ENCODE measurements at places on chromosomes 6 and 20. TPM values are rescaled to one million over a fixed set of nuclear protein-coding genes. Genes with fewer than 3 reads are reported as not detected.

GJA10 gene
- not detected for total RNA-seq

GRCh38 chr6:40922281-40922680, 116.7 kb downstream of the UNC5CL start:
- no peak for DNase-seq

NFKBIE gene
- 15.5 TPM for total RNA-seq

DNA sequence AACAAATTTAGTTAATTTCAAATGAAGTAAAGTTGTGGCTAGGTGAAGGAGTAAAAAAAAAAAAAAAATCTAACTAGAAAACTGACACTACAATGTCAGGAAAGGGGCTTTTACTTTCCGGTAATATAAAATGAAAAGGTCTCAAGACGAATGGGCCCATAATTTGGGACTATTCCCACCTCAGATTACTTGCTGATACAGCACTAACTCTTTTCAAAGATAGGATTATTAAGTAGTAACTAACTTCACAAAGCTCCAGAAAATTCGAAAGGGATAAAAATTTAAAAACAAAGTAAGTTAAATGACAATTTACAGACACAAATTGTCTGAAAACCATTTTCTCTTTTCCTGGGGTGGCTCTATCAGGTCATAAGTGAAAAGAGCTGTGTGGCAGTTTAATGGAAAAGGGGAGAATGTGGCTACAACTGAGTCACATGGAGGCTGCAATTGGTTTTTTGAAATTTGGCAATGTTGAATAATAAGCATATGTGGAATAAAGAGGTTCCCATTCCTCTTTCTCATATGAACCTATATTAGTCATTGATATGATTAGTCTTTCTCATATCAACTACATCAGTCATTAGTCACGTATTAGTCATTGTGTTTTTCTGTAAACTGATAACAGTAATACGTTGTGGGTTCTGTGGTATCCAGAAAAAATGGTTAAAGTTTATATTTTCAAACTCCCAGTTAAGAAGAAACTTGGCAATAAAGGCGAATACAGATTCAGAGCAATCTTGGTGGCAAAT, 78.0 kb downstream of the RWDD2A start:
- no peak for DNase-seq

DNA sequence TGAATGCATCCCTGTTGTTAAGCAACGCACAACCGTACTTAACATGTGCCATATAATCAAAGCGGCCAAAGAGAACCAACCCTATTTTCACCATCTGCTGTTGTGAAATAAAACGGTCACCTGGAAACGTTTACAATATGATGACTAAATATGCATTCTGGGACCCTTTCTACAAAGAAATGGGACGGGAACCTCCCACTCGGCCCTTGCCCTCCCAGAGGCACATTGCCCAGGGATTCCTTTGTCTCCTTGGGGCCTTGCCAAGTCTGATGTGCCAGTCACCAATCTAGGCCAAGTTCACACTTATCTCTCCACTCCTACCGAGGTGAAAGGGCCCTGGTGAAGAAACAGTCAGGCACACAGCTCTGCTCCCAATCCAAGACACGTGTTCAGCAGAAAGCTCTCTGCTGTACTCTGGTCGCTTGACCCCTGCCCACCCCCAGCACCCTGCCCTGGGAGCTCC, 427.4 kb upstream of the JARID2 start:
- DNase-seq: no peak

ADGB gene
- total RNA-seq: not detected

SPATA25 gene
- total RNA-seq: 0.43 TPM

KCNB1 gene
- total RNA-seq: 0.97 TPM

- no peak for DNase-seq
Observed at GRCh38 chr6:166268431-166268830, 39.8 kb downstream of the PRR18 start.

HSPA1L gene
- 1.2 TPM for total RNA-seq

DNA sequence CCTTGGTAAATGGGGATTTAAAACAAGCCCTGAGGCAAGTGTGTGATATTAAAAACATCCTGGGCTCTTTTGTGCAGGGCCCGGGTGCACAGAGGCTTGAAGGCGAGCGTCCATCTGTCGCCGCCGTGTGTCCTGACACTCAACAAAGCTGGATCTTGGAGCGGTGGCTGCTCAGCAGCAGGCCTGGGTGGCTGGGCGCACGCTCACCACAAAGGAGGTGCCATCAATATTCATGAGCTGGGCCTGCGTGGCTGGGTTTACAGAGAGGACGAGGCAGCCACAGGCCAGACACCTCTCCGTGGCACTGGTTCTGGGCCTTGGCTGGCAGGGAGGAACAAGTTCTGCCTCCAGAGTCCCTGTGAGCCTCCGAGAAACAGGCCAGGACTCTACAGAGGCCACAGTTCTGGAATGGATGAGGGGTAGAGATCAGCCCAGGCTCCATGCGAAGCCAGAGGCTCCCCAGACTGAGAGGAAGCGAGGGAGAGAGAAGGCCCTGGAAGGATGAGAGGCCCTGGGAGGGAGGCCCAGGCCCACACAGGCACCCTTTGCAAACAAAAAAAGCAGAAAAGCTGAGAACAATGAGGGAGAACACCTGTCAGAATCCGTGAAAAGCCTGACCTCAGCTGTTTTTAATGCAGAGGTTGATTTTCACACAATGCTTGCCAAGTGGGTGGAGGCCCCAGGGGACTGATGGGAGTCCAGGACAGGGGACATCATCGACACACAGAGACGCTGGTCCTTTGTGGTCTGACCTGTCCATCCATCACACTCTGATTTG, 21.9 kb downstream of the BHLHE23 start:
- no peak for DNase-seq

DNA sequence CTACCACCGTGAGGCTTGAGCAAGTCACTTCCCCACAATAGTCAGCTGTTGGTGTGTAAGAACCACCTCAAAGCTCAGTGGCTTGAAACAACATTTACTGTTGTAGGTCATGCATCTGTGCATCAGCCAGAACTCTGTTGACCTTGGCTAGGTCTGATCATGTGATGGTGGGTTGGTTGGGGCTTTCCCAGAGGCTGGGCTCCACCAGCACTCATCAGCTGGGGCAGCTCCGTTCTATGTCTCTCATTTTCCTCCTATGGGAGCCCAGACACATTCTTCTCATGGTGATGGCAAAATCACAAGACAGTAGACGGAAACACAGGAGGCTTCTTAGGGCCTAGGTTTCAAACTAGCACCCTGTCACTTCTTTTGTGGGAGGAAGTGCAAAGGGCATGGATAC, 42.8 kb upstream of the PSMF1 start:
- DNase-seq: no peak

PPP1R16B gene
- total RNA-seq: 1.6 TPM

- DNase-seq: peak; percentile 50
Observed at GRCh38 chr20:57811374-57812020, 101.7 kb upstream of the PMEPA1 start.

HLA-DMA gene
- 11.9 TPM for total RNA-seq

FABP7 gene
- total RNA-seq: 58.2 TPM

TRIM40 gene
- total RNA-seq: not detected

GRCh38 chr20:31709939-31710338, 12.7 kb downstream of the BCL2L1 start:
- DNase-seq: no peak

DNA sequence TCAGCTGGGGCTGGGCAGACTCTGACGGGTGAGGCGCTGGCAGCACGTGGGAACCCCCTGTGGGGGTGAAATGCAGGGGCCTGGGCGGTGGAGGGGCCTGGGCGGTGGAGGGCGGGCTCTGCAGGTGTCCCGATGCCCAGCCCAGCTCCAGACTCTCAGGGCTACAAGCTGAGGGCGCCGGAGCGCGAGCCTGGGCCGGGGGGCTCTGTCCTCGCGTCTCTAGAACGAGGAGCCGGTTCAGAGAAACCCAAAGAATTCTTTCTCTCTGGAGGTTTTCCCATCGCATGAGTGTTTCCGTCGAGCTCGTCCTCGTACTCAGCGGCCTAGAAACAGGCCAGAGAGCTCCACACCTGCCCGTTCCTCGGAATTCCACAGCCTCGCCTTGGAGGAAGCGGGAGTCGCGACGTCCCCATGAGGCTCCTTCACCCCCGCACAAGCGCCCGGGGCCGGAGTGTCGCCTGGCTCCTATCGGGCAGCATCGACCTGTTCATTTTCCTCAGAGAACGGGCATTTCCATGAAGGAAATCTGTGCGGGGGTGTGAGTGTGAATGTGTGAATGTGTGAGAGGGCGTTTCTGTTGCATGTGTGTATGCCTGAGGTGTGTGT, 76.9 kb downstream of the SMOC2 start:
- DNase-seq: no peak

DNA sequence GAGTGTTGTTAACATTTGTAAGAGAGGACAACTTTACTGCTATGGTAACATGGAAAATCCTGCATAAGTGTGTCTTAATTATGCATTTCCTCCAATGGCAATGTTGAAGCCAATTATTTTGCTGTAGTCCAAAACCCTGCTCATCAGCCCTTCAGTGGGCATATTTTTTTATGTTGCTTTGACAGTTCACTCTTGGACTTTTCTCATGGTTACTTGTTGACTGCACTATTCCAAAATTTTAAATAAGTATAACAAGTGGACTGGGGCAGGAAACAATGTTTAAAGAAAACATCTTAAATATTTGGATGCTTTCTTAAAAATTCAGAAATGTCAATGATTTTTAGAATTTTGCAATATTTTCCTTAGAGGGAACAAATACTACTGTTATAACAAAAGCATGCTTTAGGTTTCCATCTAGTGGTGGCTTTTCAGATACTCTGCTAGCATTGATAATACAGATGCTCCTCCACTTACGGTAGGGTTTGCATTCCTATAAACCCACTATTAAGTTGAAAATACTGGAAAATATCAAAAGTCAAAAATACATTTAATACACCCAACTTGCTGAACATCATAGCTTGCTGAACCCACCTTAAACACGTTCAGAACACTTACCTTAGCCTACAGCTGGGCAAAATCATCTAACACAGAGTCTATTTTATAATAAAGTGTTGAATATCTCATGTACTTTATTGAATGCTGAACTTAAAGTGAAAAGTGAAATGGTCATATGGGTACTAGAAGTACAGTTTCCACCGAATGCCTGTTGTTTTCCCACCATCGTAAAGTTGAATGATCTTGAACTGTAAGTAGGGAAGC, 86.4 kb downstream of the ADGRG6 start:
- DNase-seq: peak; percentile 43

OPRM1 gene
- total RNA-seq: not detected

GJA1 gene
- total RNA-seq: 498 TPM

COL20A1 gene
- total RNA-seq: 0.37 TPM

TAAR5 gene
- total RNA-seq: not detected

MOXD1 gene
- 2.3 TPM for total RNA-seq

HBS1L gene
- 149 TPM for total RNA-seq

GRCh38 chr20:31643522-31643921, 5.8 kb downstream of the COX4I2 start:
- no peak for DNase-seq

SPDEF gene
- total RNA-seq: 0.50 TPM

ZNF165 gene
- total RNA-seq: 1.9 TPM

DNA sequence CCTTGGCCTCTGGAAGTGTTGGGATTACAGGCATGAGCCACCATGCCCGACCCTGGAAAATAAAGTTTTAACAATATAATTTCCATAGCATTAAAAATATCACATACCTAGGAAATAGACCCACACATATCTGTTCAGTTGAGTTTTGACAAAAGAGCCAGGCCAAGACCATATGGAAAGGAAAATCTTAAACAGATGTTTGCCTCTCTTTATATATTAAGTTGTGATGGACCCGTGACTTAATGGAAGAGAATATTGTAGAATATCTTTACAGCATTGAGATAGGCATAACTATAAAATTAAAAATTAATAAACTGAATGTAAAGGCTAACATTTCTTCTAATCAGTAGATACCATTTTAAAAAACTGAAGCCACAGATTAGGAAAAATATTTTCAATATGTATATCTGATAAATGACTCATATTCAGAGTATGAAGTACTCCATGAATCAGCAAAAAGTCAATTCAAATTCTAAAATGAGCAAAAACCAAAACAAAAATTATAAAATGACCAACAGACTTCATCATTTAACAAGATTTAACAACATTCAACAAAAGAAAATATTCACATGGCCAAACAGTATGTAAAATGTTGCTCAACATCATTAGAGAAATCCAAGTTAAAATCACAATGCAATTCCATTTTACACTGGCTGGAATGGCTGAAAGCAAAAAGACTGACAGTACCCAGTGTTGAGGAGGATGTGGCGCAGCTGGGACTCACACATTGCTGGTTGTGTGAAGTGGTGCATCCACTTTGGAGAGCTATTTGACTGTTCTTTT, 43.3 kb downstream of the GTF2H5 start:
- DNase-seq: no peak

DNA sequence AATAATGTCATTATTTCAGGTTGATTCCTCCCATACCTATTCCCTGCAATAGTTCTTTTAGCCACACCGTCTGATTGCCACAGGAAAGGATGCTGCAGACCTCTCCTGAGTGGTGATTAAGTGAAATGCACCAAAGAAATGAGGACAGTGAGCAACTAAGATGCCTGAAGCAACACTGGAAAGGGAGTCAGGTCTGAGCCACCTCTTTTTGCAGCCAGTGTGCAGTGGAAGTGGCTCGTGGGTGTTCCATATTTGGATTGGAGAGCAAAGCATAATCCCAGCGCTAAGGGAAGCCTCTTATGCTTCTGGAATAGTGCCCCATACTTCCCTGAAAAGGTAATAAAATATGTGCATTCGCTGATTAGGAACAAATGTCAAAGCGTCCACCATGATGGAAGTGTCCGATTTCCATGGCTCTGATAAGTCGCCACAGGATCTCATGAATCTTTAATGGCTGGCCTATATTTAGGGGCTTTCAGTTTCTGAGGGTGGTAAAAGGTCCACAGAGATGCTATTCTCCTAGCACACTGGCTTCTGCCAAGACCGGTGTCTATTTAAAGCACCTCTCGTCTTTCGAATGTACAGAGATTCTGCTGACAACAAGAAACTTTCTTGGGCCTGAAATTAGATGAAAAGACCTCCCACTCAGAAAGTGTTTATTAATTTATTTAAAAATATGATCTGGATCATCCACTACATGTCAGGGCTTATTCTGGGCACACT, 253.9 kb downstream of the SLC24A3 start:
- no peak for DNase-seq

GRCh38 chr6:169236988-169237387, 16.7 kb downstream of the THBS2 start:
- DNase-seq: no peak

ADAM33 gene
- total RNA-seq: 18.9 TPM

DNA sequence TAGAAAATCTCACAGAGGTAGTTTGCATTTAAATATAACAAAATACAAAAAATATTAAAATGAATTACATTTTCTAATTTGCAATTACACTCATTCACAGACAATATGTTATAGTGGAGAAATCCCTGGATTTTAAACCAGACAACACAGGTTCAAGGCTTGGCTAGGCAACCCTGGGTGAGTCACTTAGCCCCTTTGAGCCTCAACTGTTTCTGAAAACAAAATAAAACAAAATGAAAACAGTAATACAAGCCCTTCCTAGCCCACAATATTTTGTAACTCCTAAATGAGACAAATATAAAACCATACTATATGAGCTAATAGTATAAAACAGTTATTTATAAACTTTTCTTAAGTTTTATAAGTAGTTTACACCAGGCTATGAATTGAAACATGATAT, 41.0 kb downstream of the UQCC1 start:
- no peak for DNase-seq

GRCh38 chr6:103404799-103405198, 1454.9 kb downstream of the HACE1 start:
- no peak for DNase-seq

- no peak for DNase-seq
Observed at GRCh38 chr6:106181664-106182418, 95.7 kb downstream of the PRDM1 start.
